ENCODE measurements at places on chromosomes 13 and 19. TPM values are rescaled to one million over a fixed set of nuclear protein-coding genes. Genes with fewer than 3 reads are reported as not detected.

The ZNF69 gene
- 4.4 TPM for total RNA-seq

The RELB gene
- total RNA-seq, result 4.8 TPM

The CEBPA gene
- total RNA-seq, result 30.5 TPM

The HRC gene
- total RNA-seq, result 0.15 TPM

The TEX26 gene
- not detected for total RNA-seq

The ZNF543 gene
- 10.1 TPM for total RNA-seq

The CRLF1 gene
- 82.6 TPM for total RNA-seq

The MCEMP1 gene
- 0.29 TPM for total RNA-seq

The TTC9B gene
- total RNA-seq, result not detected

The ZNF709 gene
- total RNA-seq, result 2.5 TPM

The ATP4B gene
- total RNA-seq, result not detected

The LGALS14 gene
- not detected for total RNA-seq

The SMIM44 gene
- total RNA-seq, result not detected

The ARL11 gene
- total RNA-seq, result 0.95 TPM

The APLP1 gene
- total RNA-seq, result 0.44 TPM

The PSG1 gene
- total RNA-seq, result not detected

The LAMP1 gene
- total RNA-seq, result 95.4 TPM

The KRTDAP gene
- 4.6 TPM for total RNA-seq

The MBD3L2 gene
- total RNA-seq, result not detected

The DAND5 gene
- total RNA-seq, result not detected

The PODNL1 gene
- total RNA-seq, result 3.3 TPM

The CYP2A7 gene
- not detected for total RNA-seq

The TRPC4 gene
- total RNA-seq, result 0.19 TPM

The NEK5 gene
- total RNA-seq, result 0.18 TPM

The APOC4 gene
- total RNA-seq, result not detected

The MZT1 gene
- total RNA-seq, result 8.4 TPM

The ARHGAP33 gene
- 1.3 TPM for total RNA-seq

The NPHS1 gene
- total RNA-seq, result not detected

The ERICH4 gene
- total RNA-seq, result not detected

The FPR3 gene
- 0.61 TPM for total RNA-seq

The KLK2 gene
- total RNA-seq, result not detected

The ZGLP1 gene
- 0.88 TPM for total RNA-seq

The GPALPP1 gene
- 12.7 TPM for total RNA-seq

The MLLT1 gene
- 10.8 TPM for total RNA-seq

The SHC2 gene
- 7.6 TPM for total RNA-seq

The WDR62 gene
- total RNA-seq, result 4.2 TPM

The IL27RA gene
- total RNA-seq, result 4.9 TPM

The SGCG gene
- not detected for total RNA-seq

The KMT5C gene
- total RNA-seq, result 8.0 TPM

All from esophagus squamous epithelium (tissue), 5 donors.